Natural killer cell (primary cell): ENCODE measurements at places on chromosomes 5 and 9. TPM values are rescaled to one million over a fixed set of nuclear protein-coding genes. Genes with fewer than 3 reads are reported as not detected.

DNA sequence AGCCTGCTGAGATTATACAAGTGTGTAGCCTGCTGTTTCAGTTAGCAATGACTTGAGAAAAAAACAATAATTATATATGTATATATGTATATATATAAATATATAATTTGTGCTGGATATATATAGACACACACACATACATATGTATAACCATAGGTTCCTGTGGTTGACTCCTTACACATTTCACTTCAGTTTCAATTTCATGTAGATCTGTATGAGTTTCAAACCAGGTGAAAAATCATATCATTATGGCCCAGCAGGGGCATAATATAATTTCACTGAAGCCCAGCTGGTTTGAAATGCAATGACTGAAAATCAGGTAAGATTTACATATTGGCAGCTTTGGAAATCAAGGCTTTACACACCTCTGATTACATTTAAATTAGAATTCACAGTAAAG is 690.4 kb upstream of the CDH18 start:
- DNase-seq, result no peak

RMND5B gene
- 9.2 TPM for total RNA-seq

IRX4 gene
- not detected for total RNA-seq

EPB41L4A gene
- total RNA-seq, result 30.4 TPM

DNA sequence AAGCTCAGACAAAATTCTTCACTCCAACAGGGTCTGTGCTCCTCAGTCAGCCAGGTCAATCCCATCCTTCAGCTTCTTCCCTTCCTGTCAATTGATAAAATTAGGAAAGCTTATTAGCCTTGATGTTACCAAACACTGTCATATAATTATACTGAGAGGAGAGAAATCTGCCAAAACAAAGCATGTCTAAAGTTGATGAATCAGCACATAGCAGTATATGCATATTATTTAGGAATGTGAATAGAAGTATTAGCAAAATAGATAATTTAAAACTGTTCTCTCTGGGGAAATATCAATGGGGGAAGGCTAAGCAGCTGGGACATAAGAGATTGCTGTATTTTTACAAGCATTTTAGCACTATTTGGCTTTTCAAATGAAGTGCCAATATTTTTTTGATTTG is 107.1 kb downstream of the SAXO1 start:
- DNase-seq, result no peak

USP20 gene
- total RNA-seq, result 80.3 TPM

ANKRD31 gene
- total RNA-seq, result 0.15 TPM

ISCA1 gene
- 57.3 TPM for total RNA-seq

- DNase-seq, result peak; percentile 39
Measured at GRCh38 chr9:21995666-21996398, 1.2 kb downstream of the CDKN2B-AS1 start.

CCDC187 gene
- total RNA-seq, result 0.18 TPM

GRCh38 chr9:73243078-73243477 is 91.4 kb downstream of the ANXA1 start:
- DNase-seq, result no peak

RASEF gene
- not detected for total RNA-seq

GRCh38 chr9:83220730-83221129 is 157.8 kb upstream of the RASEF start:
- DNase-seq, result no peak

- no peak for DNase-seq
Measured at GRCh38 chr9:106307670-106308069, 555.3 kb upstream of the ZNF462 start.

GLIPR2 gene
- total RNA-seq, result 125 TPM

DNA sequence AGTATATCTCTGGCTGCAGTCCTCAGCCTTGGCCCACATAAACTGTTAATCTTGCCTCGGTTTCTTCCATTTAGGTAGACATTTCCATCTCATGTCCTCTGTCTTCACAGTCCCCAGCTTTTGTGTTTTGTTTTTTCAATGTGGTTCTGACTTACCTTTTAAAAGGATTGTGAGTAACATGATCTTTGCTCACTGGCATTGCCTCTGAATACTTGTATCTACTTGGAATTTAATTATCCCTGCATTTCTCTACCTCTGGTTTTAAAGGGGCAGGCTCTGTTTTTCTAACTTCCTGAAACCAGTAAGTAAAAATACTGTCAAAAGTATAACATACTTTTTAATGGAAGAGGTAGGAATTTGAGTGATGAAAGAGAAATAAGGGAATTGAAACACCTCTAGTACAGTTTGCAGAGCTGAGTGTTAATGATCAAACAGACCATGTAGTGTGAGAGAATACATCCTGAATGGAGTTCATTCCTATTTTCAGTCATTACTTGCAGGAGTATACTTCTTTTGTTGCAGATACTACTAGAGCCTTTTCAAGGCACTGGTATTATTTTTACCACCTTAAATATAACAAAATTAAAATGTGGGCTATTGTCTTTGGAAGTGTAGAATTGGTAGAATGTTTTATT is 62.6 kb downstream of the MTREX start:
- DNase-seq, result no peak

GRCh38 chr5:68369457-68370125 is 154.0 kb downstream of the PIK3R1 start:
- no peak for DNase-seq

CCDC171 gene
- 2.2 TPM for total RNA-seq

- no peak for DNase-seq
Measured at GRCh38 chr5:171629628-171630349, 155.8 kb upstream of the SMIM23 start.

- DNase-seq, result peak; percentile 73
Measured at GRCh38 chr5:172175263-172175719, 12.7 kb downstream of the STK10 start.

IFNA2 gene
- total RNA-seq, result not detected

DNA sequence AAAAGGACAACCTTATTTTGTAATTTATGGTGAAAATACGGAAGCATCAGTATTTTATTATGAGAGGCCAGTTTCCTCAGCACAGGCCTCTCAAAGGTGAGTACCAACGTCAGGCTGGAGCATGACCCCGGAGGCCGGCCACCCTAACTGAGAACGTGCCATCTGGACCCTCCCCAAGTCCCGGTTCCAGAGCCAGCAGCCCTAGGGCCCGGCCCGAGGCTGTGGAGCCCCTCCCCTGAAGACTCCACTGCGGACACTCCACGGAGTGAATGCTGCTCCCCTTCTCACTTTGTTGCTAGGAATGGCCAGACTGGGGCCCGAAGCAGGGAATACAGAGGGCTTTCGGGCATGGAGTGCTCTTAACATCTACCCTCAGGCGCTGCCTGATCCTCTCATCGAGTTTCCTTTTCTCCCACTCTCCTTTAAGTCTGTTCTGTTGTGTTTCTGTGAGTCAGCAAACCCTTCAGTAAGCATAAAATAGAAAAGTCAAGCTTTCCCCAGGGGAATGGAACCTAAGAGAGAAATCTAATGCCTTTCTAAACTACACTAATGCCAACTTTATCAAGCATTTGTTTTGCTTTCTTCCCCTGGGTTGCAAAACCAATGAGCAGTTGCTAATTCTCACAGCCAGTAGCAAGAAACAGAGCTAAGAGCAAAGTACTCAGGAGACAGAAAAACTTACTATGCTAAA is 4.5 kb downstream of the BRD9 start:
- DNase-seq, result no peak

DNA sequence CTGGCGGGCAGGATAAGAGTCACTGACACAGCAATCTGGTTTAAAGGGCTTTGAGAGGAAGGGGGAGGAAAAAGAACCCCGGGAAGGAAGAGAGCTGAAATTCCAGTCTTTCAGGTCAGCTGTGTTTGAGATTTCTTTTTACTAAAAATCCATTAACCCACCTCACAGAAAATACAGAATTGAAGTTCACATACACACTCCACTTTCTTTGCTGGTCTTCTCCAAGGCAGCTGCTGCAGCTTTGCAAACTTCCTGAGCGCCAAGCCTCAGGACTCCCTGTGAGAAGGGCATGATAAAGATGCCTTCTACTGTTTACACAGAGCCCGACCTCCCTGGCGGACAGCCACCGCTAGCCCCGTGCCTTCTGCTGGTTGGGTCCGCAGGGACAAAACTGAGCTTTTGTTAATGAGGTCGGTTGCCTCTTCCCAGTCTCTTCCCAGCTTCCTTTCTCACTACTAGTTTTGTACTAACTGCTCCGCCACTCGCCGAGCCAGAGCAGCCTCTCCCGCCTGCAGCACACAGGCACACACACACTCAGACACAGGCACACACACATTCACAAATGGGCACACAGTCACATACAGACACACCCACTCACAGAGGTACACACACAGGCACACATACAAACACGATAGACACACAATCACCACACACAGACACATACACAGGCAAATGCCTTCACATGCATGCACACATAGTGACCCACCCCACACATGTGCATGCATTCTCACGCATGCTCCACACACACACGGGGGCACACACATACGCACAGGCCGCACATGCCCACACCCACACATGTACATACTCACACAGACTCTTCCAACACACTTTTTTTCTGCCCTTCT is at the start of gene FREM1:
TSS of gene FREM1 (minus strand) at position 468 of the 845 bp plus-strand sequence. CDS start 41,451 bp downstream, outside the sequence.
- DNase-seq, result no peak

DNA sequence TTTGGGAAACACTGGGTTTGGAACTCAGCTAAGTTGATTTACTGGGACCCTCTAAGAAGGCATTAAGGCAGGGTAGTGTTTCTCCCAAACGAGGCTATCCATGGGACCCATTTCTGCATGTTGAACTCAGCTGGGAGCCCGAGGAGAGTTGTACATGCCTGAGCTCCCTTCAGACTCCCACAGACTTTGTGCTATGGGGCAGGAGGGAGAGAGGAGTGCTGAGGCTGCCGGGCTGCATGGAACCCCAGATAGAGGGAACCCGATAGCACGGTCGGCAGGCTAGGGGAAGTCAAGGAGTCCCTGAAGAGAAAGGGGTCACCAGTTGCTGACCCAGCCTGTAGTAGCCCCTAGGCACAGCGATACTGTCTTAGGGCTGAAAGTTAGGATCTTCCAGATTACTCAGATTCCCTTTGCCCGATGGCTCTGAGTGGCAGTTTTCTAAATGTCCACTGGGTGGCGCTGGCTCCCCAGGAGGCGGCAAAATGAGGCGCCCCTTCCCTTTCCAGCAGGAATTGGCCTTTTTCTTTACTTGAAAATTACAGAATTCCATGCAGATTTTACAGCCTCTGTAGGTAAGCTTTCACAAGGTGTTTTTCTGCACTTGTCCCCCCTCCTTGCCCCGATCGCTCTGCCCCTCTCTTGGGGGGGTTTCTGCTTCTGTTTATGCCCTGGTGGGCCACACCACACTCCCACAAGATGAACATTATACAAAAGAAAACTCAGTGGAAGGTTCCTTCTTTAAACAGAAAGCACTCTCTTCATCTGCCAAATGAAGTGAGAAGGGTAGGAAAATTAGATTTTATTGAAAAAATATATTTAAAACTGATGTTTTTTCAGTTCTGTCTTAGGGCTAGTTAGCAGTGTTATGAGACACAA is 17.8 kb downstream of the NANS start:
- peak; percentile 83 for DNase-seq

DNA sequence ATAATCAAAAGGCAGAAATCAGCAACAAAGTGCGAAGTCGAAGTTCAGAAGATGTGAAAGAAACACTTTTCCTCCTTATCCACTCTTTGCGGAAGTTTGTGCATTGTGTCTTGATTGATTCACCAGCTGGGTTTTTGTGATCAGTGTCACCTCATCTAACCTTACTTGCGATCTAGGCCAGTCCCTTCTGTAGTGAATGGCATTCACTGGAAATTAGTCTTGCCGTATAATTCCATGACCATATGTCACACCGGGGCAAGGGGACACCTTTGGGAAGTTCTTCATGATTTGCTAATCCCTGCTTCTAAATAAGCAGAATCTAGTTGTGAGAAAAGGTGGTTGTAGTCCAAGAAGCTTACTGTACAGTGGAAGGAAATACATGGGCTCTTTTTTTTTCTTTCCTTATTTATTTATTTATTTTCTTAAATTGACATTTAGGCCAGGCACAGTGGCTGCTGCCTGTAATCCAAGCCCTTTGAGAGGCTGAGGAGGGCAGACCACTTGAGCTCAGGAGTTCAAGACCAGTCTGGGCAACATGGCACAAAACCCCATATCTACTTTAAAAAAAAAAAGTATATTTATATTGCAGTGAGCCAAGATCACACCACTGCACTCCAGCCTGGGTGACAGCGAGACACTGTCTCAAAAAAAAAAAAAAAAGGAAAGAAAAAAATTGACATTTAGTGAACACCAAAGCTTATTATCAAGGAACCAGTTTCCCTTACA is 7.8 kb downstream of the RAI14 start:
- no peak for DNase-seq

- no peak for DNase-seq
Measured at GRCh38 chr5:145360936-145361335, 474.2 kb downstream of the PRELID2 start.

DNA sequence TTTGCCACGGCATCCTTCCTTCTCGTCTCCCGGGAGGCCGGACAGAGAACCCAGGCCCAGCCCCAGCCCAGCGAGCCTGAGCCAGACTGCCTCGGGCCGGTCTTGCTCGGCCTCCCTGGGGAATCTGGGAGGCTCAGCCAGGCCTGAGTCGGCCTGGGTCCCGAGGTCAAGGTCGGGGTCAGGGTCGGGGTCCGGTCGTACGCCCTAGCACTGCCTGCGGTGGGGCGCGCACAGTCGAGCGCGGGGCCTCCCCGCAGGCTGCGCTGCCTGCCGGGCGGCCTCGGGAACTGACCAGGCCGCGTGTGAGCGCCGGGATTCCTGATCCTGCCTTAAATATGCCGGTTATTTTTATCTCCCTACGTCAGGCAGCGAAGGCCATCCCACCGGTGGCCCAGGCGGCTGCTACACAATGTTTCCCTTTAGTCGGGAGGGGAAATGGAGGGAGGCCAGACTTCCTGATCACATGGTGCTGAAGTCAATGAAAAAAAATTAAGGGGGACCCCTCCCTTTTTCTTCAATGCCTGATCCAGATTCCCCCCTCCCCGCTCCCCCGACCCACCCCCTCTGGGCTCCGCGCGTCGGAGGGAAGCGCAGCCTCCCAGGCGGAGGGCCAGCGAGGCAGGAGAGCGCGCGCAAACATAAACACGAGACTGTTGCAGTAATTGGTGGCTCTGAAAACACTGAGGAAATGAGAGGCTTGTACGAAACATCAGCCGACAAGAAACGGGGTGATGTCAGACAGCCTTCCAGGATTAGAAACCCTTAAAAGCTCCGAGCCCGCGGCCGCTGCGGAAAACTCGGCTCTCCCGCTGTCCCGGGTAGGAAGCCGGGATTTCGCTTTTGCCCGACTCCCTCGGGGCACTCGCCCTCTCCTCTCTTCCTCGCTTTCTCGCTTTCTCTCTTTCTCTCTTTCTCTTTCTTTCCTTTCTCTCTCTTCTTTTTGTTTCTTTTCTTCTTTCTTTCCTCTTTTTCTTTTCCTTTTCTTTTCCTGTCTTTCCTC is 148.2 kb upstream of the KLF4 start:
- DNase-seq, result no peak

GRCh38 chr5:90549223-90549622 is 9.4 kb upstream of the ADGRV1 start:
- no peak for DNase-seq

HK3 gene
- total RNA-seq, result 6.6 TPM
